ENCODE measurements at places on chromosomes 7 and 10.

DNA sequence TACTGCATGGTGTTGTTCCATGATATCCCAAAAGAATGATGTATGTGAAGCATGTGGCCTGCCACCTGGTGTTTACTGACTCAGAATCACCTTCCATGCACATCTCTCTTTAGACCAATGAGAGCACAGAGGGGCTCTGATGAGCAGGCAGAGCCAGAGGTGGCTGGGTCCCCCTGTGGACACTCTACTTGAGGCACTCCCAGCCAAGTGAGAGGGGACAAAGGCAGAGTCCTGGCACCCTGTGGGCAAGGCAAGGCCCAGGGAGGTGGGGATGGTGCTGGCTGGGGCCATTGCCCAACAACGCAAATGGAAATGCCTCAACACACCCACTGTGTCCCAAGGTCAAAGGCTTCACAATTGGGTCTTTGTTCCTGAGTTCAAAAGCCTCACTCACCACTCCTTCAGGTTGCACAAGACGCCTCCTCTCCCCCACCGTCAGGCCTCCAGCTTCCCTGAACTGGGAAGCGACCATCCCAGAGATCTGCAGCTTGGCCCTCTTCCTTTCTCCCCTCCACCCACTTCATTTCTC is 164.6 kb downstream of the NEURL1 start:
- DNase-seq = no peak

DNA sequence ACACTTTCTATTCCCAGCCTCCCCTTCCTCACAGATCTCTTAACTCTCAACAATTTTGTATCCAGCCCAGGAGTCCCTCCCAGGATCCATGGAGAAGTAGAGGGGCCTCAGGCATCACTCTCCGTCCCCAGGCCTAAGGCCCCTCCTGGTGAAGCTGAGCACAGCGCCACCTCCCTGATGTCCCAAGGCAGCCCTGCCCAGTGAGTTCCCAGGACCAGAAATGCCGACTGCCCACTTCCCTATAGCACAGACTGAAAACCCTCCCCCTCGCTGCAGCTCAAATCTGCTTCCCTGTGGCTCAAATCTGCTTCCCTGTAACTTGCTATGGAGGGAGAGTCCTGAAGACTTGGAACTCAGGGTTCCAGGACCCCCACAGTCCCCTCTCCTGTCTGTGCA is 35.6 kb downstream of the YKT6 start:
- DNase-seq = no peak

DNA sequence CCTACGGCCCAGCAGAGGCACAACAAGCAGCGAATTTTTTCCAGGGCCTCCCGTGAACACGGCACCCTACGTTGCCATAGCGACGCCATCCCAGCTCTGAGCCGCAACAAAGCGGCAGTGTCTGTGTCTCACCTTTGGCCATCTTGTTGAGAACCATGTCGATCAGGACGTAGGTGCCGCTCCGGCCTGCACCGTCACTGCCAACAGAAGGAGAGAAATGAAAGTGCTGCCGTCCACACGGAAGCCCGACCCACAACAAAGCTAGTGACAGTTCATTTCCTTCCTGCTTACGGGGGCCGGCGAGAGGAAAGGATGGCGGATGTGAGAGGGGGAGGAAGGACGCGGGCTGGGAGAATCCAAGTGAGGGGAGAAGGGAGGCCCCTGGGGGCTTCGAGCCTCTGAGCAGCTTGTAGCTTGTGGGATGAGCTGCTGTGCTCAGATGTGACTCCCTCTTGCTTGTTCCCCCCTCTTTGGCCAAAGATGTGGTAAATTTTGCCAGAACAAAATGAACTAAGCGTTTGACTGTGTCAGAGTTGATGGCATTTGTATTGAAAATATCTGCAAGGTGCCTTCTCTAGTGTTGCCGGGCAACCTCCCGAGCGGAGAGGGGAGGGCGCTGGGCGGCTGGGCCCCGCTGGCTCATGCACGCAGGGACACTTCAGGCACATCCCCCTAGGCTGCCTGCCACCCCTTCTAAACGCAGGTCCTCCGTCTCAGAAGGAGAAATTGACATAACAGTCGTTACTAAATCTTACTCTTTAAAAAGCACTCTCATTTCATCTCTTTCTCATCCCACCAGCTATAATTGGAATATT is 232.2 kb downstream of the DNAJB6 start:
- no peak for DNase-seq

GRCh38 chr7:151851145-151851751 is 25.7 kb downstream of the PRKAG2 start:
- DNase-seq = no peak

GRCh38 chr10:69504576-69505250 is 53.4 kb downstream of the TSPAN15 start:
- DNase-seq = no peak

GRCh38 chr7:135382173-135382572 is 127.7 kb downstream of the CNOT4 start:
- DNase-seq = no peak

DNA sequence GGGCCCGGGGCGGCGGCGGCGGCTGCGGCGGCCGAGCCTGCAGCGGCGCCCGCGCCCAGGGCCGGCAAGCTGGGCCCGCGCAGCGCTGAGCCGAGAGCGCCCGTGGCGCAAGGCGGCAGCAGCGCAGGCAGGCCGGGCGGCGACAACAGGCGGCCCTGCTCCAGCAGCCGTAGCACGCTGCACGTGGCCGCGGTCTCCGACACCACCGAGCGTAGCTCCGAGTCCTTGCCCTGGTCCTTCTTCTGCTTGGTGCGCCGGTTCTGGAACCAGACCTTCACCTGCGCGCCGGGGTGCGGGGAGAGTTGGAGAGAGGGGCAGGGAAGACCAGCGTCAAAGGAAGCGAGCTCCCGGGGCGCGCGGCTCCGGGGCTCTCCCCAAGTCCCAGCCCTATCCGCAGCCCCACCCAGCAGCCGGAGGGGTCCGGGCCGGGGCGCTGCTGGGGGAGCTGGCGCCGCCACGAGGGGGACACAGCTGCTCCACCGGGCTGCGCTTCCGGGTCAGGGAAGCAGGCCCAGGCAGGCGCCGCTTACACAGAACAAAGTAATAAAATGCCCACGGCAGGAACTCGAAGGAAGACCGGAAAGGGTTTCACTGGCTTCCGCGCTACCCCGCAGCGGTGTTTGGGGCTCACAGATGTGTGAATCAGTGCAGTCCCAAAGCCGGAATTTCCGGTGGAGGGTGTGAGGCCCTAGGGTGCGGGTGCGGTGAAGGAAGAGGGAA is 3.6 kb downstream of the VAX1 start:
- DNase-seq = no peak

DNA sequence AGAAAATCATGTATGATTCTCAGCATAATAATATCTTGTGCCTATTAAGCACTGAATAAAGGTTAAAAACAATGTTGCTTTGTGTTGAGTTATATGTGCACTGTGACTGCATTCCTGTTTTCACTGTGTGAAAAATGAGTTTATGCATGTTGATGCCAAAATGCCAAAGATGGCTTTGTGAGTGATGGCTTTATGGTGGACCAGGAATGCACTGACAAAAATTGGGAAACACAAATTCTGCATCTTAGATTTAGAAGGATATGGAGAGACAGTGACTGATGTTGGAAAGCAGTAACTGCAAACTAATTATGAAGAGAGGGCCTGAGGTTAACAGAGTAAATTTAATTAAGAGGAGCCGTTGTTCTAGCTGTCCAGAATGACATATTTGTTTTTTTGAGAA is 440.4 kb downstream of the KIF20B start:
- DNase-seq = no peak

DNA sequence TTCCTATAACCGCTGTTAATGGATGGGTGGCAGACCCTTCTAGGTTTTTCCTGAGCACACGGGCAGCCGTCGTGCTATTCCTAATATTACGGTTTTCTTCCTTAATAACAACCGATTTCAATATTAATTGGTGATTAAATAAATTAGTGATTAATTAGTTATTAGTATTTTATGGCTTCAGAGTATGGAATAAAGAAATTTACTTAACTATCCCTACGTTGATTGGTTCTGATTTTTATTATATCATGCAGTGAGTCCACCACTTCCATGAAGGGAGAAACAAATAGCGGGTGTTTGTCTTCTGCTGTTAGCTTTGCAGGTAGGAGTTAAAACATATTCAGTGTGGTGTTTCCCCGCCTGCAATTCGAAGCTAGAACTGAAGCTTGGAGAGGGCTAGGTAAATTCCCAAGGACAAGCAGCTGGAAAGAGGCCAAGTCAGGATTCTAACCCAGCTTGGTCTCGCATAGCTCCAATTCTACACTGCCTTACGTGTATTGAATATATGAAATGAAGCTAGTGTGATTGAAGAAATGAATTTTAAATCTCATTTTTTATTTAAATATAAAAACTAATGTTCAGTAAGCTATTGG is 928 bp upstream of the CSTF2T start:
- DNase-seq = no peak

DNA sequence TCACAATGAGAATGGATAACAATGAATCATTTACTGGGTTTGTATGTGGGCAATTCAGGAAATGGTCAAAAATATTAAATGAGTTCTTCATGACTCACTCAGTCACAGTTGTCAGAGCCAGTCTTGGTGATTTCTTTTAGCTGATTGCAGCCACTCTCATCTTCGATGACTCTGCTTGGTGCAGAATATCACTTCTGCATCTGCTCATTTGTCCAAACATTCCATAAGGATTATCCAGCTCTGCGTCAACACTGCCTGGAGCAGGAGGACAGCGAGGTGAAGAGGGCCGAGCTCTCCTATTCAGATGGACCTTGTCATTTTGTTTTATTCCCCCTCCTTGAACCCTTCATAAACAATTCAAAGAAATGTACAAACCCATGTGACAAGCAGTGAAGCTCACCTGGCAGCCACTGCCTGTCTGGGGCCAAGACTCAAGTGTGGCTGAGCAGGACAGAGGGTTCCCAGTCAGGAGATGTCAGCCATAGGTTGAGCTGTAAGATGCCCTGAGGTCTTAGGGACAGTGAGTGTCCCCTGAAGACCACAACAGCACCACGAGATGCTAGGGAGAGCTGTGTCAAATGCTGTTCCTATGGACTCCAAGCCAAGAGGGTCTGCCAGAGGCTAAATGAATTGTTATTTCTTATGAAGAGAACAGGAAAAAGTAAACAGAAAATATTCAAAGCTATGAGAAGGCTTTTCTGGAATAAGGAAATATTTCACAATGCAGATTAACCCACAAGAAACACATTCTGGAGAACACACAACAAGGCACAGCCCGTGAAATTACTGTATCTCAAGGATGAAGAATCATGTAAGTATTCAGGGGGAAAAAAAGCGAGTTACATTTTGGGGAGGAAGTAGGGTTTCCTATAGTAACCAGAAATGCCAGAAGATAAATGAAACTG is 33.1 kb upstream of the EGFR start:
- DNase-seq = no peak

- DNase-seq = no peak
These were observed 64.7 kb downstream of the MKX start for GRCh38 chr10:27680691-27681605.

GRCh38 chr10:61752111-61753011 is 89.6 kb downstream of the CABCOCO1 start:
- DNase-seq = no peak

DNA sequence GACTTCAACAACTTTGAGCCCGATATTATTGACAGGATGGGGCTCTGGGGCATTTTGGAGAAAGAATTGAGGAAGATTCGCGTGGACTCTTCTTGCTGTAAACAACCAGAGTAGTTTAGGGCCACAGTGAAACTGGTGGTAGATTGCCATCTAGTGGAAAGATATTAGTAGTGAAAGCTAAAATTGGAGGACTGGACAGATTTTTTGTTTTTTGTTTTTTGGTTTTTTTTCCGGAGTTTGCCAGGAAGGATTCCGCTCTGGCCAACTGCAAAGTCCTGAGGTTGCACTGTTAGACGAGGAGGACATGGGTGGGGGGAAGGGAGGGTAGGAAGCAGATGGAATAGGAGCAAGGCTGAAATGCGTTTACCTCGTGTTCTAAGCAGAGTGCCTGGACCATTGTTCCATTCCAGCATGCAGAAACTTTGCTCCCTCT is 11.7 kb downstream of the NOBOX start:
- peak; percentile 4 for DNase-seq

- DNase-seq = no peak
These were observed 461 bp upstream of the FIGNL1 start for GRCh38 chr7:50450590-50451032.

- DNase-seq = peak; percentile 40
These were observed 2.4 kb downstream of the RASGEF1A start for GRCh38 chr10:43264344-43264964.

- no peak for DNase-seq
These were observed 47.3 kb upstream of the PIP4K2A start for GRCh38 chr10:22761569-22762220.

- no peak for DNase-seq
These were observed 130.0 kb upstream of the EEPD1 start for GRCh38 chr7:36023033-36023560.

GRCh38 chr10:129808092-129808983 is 155.7 kb downstream of the EBF3 start:
- DNase-seq = no peak

DNA sequence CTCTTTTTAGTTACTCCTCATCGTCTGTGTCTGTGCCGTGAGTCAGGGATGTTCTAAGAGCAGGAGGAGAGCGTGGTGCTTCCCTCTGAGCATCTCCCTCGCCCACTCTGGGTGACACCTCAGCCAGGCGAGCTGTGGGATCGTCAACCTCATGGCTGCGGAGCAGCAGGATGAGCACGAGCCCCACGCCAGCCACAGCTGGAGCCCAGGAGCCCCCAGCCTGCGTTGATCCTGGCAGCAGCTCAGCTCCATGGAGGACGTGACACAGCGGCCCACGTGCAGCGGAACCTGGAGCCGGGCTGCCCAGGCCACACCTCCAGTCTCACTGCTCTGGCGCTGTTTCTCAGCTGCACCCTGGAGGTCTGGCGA is 512.0 kb downstream of the PTPRN2 start:
- DNase-seq = no peak

DNA sequence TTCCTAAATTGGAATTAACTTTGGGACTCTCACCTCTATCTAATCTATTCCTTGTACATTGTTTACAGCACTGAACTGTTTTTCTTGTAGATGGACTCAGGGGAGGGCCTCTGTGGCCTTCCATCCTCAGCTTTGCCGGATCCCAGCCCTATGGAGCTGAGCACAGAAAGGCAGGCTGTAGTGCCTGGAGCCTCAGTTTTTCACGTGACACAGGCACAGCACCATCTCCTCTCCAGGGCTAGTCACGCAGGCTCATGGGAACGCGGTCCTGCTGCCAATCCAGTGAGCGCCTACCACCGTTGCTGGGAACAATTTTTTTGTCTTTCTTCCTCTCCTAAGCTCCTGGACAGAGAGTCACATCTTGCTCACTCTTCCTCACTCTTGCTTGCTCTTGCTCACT is 75.6 kb upstream of the DDC start:
- DNase-seq = no peak

DNA sequence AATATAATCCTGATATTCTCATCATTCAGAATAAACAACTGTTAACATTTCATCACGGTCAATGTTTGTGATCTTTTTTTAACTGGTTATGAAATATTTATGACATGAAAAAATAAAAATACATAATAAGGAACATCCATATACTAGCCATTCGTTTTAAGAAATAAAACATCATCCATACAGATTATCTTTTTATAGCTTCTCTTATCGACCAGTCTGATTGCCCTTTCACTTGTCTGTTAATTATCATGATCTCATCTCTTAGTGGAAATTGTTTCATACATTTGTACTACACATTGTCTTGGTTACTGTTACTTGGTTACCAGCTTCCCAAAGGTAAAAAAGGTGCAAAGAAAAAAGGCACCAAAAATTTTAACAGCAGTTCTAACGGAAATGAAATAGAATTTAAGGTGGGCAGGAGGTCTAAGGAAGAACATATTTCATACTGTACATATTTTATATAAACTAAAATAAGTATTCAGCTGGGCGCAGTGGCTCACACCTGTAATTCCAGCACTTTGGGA is 8.4 kb downstream of the ARHGAP21 start:
- DNase-seq = no peak
